Stimulated activated effector memory CD8-positive, alpha-beta T cell treated with anti-CD3 and anti-CD28 coated beads, Interleukin-12 subunit alpha, Interleukin-12 subunit beta, amount 100 ng/mL, for 72 hours (primary cell): ENCODE measurements at places on chromosomes 2 and 18.

DNA sequence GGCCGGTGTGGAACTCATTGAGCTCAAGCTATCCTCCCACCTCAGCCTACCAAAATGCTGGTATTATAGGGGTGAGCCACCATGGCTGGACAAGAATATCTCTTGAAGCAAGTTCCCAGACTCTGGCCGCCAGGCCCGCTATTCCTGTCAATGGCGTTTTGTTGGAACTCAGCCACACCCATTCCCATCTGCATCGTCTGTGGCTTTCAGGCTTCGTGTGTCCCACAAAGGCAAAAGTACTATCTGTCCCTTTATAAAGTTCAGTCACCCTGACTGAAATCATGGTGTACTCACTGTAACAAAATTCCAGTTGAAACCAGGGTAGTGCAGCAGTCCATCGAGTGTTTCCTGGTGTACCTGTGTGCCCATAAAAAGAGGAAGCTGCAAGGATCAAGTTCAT is 96.7 kb downstream of the SH3BP4 start:
- no peak for DNase-seq

GRCh38 chr18:37160038-37160820 is 331.3 kb downstream of the KIAA1328 start:
- no peak for DNase-seq

DNA sequence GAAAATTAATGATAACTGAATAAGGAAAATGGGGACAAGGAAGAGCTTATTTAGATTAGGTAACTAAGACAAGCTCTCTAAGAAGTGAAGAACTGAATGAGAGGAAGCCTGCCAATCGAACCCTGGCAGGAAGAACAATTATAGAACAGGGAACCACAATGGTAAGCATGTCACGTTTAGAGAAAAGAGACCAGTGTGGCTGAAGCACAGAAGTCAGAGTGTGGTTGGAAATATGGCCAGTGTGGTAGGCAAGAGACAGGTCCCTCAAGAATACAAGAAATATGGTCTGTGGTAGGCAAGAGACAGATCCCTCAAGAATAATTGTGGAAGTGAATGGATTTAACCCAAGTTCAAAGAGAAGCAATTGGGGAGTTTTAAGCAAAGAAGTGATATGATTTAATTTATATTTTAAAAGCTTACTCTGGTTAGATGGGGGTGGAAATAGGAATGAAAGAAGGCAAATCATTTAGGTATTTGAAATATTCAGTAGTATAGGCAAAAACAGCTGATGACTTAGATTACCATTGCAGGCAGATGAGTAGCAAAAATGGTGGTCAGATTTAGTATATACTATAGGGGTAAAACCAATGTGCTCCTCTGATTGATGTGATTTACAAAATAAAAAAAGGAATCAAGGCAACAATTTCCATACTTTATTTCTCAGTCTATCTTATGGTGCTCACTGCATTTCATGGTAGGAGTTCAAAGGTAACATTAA is 38.8 kb upstream of the ERMN start:
- DNase-seq = no peak

DNA sequence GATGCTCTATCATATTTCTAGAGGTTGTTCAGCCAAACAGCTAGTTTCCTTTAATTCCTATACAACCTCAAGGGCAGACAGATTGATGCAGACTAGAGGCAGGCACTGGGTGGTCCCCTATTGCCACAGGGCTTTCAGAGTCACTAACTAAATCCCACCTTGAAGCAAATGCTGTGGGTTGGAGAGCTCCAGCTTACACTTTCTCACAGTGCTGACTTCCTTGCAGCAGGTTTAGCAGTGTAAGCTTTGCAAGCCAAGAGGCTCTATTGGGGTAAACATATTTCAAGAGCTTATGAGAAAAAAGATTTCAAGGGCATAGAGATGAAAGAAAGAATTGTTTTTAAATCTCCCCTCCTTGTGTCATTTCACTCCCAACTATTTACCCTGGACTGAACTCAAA is 366.5 kb upstream of the CRIM1 start:
- no peak for DNase-seq

GRCh38 chr2:232689152-232689910 is 7.8 kb upstream of the GIGYF2 start:
- DNase-seq = no peak

- no peak for DNase-seq
Measured at GRCh38 chr2:29215073-29215472, 99.9 kb downstream of the CLIP4 start.

- DNase-seq = no peak
Measured at GRCh38 chr2:237185553-237185925, 99.8 kb downstream of the COPS8 start.

GRCh38 chr2:18750672-18751554 is 161.5 kb upstream of the NT5C1B start:
- no peak for DNase-seq

DNA sequence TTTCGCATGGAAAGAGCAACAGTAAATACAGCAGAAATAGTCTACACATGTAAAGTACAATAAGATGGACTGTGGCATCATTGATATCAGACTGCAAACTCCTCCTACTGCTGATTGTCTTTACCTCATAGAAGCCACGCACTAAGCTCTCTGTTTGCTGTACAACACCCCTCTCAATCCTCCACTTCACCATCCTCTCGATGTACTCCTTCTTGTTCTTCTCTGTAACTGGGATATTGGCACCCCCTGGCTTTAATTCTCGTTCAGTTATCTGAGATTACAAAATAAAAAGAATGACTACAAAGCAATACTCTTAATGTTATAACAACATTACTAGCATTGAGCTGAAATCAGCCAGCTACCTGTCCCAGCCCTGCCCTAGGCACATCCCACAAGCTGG is 49.3 kb upstream of the STK17B start:
- no peak for DNase-seq

DNA sequence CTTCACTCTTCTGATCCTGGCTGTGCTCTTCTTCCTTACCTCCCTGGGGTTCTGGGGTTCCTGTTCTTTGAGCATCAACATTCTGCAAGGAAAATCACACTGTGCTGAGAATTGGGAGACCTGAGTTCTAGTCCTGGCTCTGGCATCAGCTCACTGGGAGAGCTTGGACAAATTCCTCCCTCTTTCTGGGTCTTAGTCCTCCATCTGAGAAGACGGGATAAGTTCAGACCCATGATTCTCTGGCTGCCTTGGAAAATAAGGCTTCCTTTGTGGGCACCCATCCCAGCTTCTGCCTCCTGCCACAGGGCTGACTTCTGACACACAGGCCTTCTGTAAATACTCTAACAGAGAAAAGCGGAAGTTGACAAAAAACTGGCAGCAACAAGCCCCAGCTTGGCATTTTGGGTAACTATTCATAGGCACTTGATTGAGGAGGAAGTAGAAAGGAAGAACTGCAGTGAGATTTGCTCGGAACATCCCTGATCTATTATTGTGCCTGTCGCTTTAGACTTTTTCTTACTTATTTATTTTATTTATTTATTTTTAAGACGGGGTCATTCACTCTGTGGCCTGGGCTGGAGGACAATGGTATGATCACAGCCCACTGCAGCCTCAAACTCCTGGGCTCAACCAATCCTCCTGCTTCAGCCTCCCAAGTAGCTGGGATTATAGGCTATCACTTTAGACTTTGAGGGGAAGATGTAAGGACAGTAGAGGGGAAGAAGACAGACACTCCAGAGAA is 7.9 kb downstream of the PCBP1 start:
- no peak for DNase-seq

DNA sequence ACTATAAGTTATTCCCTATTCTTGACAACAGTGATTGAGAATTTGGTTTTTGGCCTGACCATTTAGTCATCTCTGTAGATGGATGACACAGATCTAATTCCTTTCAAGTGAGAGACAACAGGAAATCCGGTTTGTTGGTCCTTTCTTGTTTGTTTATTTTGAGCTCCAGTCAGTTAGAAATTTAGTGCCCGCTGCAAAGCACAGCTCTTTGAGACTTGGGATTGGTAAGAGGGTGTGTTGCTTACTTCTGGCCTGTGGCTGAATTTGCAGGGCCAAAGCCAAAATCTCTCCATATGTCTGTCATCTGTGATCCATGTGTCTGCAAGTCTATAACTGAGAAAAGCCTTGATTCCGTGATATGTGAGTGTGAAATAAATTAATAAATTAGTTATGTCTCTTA is 74.3 kb downstream of the BIN1 start:
- DNase-seq = peak; percentile 22

DNA sequence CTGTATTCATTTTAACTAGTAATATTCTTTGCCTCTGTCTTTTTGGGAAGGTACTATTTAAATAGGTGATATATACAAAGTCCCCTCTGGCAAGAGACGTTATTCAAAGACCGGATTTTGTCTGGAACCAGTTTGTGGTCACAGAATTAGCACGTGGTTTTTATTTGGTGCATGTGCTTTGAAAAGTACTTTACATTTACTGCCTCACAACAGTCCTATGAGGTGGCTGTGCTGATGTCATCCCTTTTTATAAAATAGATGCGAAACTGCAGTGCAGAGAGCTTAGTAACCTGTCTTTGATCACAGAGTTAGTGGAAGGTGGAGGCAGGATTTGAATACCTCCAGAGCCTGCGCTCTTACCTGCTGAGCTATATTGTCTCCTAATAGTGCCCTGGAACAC is 4.0 kb downstream of the LPIN1 start:
- DNase-seq = peak; percentile 68

GRCh38 chr2:28134857-28135256 is 244.3 kb downstream of the BABAM2 start:
- no peak for DNase-seq

- no peak for DNase-seq
Measured at GRCh38 chr2:88032070-88032702, 15.8 kb upstream of the RNU2-63P start.

GRCh38 chr2:219944866-219945265 is 317.4 kb downstream of the SLC4A3 start:
- DNase-seq = no peak

GRCh38 chr2:101473911-101474701 is 806 bp downstream of the RFX8 start:
- peak; percentile 29 for DNase-seq

DNA sequence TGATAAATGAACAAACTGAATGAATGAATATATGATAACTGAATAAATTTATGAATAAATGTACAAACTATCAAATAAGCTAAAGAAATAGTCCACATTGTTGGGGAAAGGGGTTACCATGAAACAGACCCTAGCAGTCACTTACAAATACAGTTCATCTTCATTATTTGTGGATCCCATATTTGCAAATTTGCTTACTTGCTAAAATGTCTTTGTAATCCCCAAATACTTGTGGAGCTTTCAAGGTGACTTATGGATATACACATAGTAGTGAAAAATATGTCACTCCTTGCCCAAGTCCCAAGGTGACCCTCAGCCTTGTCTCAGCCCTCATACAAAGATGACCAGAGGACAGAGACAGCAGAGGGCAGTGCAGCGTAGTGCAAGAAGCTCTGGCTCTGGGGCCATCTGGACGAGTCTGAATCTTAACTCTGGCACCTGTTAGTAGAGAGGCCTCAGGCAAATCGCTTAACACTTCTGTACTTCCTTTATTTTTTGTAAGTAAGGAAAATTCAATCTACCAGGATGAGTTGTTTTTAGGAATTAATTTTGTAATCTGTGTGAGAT is 3.1 kb downstream of the PAIP2B start:
- no peak for DNase-seq

DNA sequence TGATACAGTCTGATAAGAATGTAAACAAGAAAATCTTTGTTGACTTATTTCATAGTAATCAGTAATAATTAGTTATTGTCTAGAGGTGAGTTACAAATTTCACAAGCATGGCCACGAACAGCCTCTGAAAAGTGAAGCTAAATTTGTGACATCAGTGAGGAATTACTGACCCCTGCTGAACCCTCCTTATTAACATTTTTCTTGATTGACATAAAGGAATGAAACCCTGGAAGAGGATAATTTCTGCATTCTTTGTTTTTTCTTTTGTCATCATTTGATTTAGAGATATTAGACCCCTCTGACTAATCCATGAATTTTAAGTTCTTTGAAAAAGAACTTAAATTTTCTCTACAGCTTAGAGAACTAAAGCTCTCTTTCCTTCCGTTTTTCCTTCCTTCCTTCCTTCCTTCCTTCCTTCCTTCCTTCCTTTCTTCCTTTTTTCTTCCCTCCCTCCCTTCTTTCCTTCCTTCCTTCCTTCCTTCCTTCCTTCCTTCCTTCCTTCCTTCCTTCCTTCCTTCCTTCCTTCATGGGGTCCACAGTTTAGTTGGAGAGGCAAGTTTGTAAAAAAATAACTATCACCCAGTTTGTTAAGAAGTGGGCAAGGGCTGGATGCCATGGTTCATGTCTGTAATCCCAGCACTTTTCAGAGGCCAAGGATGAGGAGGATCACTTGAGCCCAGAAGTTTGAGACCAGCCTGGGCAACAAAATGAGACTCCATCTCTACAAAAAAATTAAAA is 387.0 kb downstream of the MTX2 start:
- no peak for DNase-seq

DNA sequence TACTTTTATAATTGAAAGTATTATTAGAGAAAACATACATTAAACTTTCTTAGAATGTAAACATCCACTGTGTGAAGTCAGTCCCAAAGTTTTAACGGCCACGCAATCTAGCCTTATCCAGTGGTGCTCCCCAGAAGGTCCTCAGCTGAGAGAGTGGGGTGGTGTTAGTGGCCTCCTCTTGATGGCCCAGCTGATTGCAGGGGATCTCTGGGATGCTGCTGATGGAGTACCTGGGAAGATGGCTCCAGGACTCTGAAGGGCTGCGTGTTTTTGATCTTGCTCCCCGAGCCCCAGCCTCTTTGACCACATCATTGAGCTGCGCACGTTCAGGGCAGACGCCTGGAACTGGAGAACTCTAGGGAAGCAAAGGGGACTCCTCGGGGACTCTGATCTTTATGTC is 181.4 kb downstream of the FAM210A start:
- DNase-seq = no peak

DNA sequence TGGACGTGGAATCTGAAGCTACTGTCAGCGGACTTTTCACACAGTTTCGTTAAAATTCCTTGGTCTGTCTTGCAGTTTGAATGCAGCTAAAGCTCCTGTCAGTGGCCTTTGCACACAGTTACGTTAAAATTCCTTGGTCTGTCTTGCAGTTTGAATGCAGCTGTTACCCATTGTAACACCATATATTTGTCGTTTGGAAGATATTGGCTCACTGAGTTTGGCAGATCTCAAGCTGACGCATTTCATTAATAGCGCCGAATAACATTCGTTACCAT is 1.0 kb downstream of the LIMS1 start:
- no peak for DNase-seq

DNA sequence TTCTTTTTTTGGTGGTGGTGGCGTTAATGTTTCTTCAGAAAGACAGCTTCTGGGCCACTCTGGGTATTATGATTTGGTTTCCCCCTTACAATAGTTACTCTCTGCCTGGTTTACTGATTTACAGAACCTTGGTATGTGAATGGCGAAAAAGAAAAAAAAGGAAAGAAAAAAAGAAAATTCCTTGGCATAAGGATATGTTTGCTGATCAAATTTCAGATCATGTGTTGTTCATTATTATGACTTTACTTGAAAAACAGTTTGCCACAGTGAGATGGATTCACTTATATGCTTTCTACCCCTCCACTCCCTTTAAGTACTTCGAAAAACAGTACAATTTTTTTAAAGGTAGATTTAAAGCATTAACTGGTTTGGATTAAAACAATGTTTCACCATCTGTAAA is 21.0 kb downstream of the BCL11A start:
- DNase-seq = no peak

- DNase-seq = no peak
Measured at GRCh38 chr2:74486141-74486540, 3.3 kb downstream of the TTC31 start.

GRCh38 chr2:217773539-217773938 is 229.3 kb downstream of the TNS1 start:
- no peak for DNase-seq
